ENCODE measurements at places on chromosomes 13 and 19.

GRCh38 chr13:35817642-35818607, 313.3 kb downstream of the DCLK1 start:
- DNase-seq = peak; percentile 77

DNA sequence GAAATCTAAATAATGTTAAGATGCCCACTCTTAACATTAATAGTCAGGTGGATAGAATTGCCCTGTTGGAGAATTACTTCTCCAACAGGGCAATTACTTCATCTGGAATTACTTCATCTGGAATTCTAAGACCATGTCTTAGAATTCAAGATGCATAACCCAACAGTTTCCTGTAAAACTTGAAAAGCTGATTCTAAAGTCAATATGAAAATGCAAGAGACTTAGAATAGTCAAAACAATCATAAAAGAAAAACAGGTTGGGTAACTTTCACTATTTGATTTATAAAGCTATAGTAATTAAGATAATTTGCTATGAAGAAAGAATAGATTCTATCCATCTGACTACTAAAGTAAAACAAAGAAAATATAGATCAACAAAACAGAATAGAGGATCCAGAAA, 75.2 kb downstream of the ABCC4 start:
- DNase-seq = no peak

DNA sequence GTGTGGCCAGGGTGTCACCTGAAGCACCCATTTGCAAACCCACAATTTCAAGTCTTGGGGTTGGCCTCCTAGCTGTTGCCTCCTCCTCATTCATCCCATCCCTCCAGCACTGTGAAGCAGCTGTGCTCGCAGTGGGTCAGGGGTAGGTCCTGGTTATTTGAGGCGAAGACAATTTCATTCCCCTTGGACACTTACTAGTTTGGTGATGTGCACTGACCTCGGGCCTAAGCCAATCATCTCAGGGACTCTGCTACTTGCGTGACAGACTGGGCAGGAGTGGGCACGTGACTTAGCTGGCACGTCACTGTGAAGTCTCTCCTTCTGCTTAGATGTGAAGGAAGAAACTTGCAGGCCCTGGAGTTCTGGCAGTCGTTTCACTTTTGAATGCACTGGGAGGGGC, 3.5 kb upstream of the ATP11A start:
- DNase-seq = no peak

GRCh38 chr19:49818649-49819370, 721 bp downstream of the MED25 start:
- no peak for DNase-seq

DNA sequence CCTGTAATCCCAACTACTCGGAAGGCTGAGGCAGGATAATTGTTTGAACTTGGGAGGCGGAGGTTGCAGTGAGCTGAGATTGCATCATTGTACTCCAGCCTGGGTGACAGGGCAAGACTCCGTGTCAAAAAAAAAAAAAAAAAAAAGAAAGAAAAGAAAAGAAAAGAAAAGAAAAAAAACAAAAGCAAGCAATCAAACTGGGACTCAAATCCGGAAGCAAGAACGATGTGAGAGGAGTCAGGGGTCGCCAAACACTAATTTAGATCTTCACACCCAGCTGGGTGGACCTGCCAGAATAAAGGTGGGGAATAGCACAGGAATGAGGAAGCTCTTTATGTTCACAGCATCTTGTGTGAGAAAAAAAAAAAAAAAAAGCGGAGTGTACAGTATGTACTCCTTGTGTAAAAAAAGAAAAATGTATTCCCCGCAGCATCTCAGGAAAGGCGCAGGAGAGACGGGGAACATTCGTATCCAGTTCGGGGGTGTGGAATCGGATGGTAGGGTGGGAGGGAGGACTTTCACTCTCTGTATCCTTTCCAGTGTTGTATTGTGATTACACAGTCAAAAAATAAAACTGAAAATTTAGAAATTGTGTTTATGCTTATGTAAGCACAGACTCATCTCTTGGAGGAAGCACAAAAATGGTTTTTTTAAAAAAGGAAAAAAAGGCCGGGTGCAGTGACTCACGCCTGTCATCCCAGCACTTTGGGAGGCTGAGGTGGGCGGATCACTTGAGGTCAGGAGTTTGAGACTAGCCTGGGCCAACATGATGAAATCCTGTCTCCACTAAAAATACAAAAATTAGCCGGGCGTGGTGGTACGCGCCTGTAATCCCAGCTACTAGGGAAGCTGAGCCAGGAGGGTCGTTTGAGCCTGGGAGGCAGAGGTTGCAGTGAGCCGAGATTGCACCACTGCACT, 7.6 kb downstream of the DNAJB1 start:
- no peak for DNase-seq

DNA sequence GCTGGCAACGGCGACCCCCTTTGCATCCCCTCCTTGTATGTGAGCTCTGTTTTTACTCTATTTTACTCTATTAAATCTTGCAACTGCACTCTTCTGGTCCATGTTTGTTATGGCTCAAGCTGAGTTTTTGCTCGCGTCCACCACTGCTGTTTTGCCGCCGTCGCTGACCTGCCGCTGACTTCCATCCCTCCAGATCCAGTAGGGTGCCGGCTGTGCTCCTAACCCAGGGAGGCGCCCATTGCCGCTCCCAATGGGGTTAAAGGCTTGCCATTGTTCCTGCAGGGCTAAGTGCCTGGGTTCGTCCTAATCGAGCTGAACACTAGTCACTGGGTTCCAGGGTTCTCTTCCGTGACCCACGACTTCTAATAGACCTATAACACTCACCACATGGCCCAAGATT, 2704.4 kb downstream of the PCDH9 start:
- DNase-seq = no peak

DNA sequence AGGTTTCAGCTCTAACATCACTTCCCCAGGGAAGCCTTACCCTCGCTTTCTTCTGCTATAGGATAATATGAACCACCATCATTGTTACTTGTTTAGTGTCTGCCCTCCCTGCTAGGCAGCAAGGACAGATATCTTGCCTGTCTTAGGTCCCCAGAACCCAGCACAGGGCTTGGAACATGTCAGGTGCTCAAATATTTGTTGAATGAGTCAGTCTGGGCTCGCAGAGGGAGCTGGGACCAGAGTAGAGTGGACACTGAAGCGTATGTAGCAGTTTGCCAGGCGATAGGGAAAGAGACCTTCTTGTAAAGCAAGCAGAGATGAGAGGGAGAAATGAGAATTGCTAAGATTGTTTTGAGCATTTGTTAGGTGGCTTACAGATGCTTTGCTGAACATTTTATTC, 11.7 kb downstream of the BCKDHA start:
- no peak for DNase-seq

- no peak for DNase-seq
Observed at GRCh38 chr13:26401578-26402021, 147.7 kb downstream of the CDK8 start.

- DNase-seq = no peak
Observed at GRCh38 chr13:111337741-111338140, 17.3 kb downstream of the TEX29 start.

GRCh38 chr19:39084732-39085080, 538 bp downstream of the ACP7 start:
- DNase-seq = no peak

- no peak for DNase-seq
Observed at GRCh38 chr13:29801737-29802305, 48.6 kb downstream of the UBL3 start.

- no peak for DNase-seq
Observed at GRCh38 chr13:28819735-28820098, 422 bp upstream of the MTUS2 start.

- DNase-seq = no peak
Observed at GRCh38 chr13:114063545-114064449, 68.6 kb downstream of the RASA3 start.
